ENCODE measurements at places on chromosomes 2 and 18.

GRCh38 chr2:214651451-214651850 is 158.0 kb downstream of the BARD1 start:
- no peak for DNase-seq

GRCh38 chr2:233189025-233189424 is 62.4 kb upstream of the ATG16L1 start:
- no peak for DNase-seq

- DNase-seq, result peak; percentile 45
Measured at GRCh38 chr2:18346344-18346743, 214.1 kb downstream of the RDH14 start.

- DNase-seq, result no peak
Measured at GRCh38 chr18:40037356-40037755, 1917.7 kb upstream of the PIK3C3 start.

Data from kidney tubule cell (primary cell).